ENCODE measurements at places on chromosomes 4 and X.
A peak's percentile ranks its signal among the peaks of the same experiment; 100 is the strongest.

DNA sequence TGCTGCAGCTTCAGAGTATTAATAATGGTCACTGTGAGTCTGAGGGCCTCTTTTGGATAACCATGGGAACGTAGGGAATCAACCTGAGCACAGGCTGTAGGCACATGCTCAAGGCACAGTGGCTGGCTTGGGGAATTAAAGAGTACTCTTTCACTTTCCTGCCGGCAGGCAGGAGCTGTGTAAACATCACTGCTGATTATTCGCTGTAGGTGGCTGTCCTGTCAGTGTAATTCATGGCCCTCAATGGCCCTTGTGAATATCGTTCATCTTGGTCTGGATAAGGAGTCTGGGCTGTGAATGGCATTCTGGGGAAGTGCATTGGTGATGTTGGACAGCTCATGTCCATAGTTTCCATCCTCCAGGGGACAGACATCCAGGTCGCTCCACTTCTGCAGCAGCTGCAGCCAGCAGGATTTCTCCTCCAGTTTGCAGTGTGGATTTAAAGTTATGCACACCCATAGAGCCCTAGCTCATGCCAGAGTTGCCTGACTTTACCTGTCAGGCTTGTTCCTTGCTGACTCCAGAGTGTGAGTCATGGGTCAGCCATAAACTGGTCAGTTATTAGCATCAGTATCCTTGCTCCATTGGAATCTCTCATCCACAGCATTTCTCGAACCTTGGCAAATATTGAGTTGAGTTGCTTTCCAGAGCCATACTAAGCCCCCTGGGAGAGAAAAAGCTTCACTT lies 43.0 kb downstream of the C4orf33 start:
- no peak for DNase-seq

DNA sequence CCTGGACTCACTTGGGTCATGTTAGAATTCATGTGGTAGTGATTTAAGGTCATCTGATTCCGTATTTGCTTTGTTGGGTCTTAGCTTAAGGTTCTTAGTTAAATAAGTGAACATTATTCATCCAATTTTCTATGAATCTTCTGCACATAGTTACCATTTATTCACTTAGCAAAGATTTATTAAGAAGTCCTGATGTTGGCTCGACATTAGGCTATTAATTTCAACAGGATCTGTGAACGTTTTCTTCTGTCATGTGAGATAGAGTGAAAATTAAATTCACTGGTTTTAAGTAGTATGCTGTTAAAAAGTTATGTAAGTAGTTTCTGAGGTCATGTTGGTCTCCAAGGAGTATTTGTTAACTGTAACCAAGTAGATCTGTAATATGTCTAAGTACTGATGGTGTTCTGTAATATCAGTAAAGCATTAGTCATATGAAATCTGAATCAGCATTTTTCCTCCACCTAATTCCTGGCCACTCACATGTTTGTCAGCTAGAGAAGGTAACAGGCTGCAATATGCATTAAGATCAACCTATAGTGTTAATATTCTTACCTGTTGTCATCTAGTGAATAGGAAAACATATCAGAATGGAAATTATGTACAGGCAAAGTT lies 155.6 kb downstream of the PCDH7 start:
- DNase-seq, result no peak

GRCh38 chr4:21198683-21199082 lies 498.4 kb downstream of the PACRGL start:
- DNase-seq, result no peak

- no peak for DNase-seq
Measured at GRCh38 chr4:157713342-157713741, 459.5 kb downstream of the GASK1B start.

- peak; percentile 4 for DNase-seq
Measured at GRCh38 chrX:132488180-132488705, 595 bp downstream of the MBNL3 start.

- DNase-seq, result no peak
Measured at GRCh38 chr4:184398741-184399511, 75.4 kb downstream of the IRF2 start.

- no peak for DNase-seq
Measured at GRCh38 chr4:123553733-123554637, 157.4 kb downstream of the SPRY1 start.

- no peak for DNase-seq
Measured at GRCh38 chr4:121200795-121201472, 36.8 kb upstream of the TNIP3 start.

- no peak for DNase-seq
Measured at GRCh38 chrX:101391831-101392230, 1.0 kb downstream of the RPL36A start.

DNA sequence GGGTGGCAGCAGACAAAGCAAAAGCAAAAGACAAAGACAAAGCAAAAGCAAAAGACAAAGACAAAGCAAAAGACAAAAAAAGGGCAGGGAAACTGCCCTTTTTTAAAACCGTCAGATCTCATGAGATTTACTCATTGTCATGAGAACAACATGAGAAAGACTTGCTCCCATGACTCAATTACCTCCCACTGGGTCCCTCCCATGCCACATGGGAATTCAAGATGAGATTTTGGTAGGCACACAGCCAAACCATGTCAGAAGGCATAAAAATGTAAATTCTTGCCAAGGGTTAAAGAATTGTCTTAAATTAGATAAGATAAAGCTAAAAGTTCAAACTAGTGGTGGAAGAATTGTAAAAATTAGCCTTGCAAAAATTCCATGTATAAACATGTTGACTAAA lies 419.7 kb downstream of the TRAM1L1 start:
- no peak for DNase-seq

DNA sequence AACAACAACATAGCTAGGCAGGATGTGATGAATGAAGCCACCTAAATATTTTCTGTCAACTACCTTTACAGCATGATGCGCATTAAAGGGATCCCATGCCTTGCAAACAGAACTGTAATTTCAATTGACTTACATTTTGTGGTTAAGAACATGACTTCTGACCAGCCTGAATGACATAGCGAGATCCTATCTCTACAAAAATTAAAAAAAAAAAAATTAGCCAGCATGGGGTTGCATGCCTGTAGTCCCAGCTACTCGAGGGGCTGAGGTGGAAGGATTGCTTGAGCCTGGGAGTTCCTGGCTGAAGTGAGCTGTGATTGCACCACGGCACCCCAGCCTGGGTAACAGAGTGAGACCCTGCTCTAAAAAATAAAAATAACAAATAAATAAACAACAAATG lies 680.6 kb downstream of the IQCM start:
- DNase-seq, result no peak

Measured in stimulated activated CD8-positive, alpha-beta memory T cell treated with anti-CD3 and anti-CD28 coated beads, Interleukin-4, amount 100 ng/mL, for 24 hours (primary cell).